ENCODE measurements at places on chromosomes 3 and 15.

GRCh38 chr15:85324202-85324601 lies 56.2 kb upstream of the AKAP13 start:
- no peak for DNase-seq

DNA sequence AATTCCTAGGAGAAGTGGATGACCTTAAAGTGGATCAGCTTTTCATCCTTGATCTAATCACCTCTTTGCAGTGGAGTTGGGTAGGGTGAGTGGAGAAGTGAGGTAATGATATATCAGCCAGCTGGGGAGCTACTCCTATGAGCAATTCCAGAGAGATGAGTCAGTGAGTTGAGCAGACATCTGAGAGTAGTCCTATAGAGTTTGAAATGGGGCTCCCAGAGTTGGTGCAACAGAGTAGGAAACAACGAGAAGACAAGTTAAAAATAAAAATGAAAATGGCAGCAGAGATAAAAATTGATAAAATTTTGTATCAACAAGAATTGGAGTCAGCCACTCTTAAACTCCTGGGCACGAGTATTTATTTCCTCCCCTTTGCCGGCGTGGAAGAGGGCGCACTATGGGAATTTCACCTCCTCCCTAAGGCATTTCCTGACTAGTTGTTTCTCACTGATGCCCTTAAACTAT lies 150.8 kb upstream of the DPH6 start:
- DNase-seq, result peak; percentile 89

GRCh38 chr15:88014454-88015160 lies 241.9 kb downstream of the NTRK3 start:
- DNase-seq, result no peak

DNA sequence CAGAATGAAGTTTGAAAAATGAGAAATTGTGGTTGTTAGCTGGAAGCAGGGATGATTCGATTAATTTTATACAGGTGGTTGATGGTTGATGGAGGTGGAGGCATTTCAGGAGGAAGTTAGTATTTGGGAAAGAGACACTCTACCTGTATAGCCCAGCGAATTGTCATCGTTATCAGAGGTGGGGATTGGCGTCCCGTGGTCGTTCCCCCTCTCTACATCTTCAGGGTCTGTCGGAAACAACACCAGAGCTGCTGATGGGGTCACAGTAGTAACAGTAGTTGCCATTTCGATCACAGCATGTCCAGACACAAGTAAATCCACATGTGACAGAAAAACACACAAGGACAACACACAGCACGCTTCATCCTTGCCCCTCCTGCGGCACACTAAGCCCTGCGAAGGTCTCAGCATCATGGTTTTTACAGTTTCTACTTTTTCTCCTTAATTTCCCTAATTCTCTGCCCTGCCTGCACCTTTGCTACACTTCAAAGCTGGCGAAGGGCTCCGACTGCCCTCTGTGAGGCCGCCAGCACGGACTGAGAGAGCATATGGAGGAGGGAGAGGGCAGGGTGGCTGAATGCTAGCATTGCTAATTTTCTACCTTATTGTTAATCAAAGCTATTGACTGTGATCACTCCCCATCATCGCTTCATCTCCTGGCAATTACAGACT lies 642.3 kb downstream of the ROBO1 start:
- DNase-seq, result no peak

- no peak for DNase-seq
Observed at GRCh38 chr3:150905339-150905738, at the start of gene MINDY4B. MINDY4B (minus strand) TSS chr3:150905439; CDS start chr3:150905439, 0 bp downstream.

DNA sequence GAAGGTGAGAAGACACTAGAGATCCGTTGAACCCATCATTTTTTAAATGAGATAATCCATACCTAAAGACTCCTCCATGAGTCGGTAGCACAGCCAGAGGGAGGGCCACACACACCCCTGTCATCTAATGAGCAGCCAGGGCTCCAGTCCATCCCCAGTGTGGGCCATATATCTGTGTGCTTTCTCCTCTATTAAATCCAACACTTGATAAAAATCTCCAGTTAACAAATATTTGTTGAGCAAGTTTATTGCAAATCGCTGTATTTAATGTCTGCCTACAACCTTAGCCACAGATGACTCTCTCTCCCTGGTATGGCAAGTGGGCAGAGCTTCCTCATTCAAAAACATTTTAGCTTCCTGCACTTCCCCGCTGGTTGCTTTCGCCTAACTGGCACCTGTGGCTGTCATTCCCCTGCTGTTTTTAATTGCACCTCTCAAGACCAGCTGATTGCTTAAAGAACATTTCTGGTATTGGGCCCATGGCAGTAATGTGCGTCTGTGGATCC lies 82.8 kb downstream of the SMAD3 start:
- DNase-seq, result peak; percentile 57

DNA sequence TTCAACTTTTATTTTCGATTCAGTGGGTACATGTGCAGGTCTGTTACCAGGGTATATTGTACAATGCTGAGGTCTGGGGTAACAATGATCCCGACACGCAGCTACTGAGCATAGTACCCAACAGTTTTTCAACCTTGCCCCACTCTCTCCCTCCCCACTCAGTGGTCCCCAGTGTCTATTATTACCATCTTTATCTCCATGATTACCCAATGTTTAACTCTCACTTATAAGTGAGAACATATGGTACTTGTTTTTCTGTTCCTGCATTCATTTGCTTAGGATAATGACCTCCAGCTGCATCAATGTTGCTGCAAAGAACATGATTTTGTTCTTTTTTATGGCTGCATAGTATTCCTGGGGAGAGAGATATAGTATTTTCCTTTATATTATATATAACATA lies 75.7 kb upstream of the EPHB3 start:
- DNase-seq, result no peak

GRCh38 chr15:74841891-74842373 lies 1.0 kb downstream of the ULK3 start:
- no peak for DNase-seq

DNA sequence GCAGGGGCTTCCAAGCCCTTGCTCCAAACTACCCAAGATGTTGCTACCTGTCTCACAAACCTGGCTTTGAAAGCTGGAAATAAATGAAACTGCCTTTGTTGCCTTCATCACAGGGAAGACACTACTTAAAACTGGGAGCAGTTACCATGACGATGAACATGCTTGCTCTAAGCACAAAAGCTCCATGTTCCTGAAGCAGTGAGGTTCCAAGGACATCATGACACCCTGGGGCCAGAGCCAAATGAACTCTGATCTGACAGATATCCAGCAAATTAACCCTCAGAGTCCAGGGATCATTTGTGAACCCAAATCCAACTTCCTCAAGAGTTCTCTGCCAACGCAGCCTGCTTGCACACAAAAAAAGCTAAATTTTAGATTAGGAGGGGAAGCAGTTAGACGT lies 10.7 kb downstream of the TRAIP start:
- no peak for DNase-seq

DNA sequence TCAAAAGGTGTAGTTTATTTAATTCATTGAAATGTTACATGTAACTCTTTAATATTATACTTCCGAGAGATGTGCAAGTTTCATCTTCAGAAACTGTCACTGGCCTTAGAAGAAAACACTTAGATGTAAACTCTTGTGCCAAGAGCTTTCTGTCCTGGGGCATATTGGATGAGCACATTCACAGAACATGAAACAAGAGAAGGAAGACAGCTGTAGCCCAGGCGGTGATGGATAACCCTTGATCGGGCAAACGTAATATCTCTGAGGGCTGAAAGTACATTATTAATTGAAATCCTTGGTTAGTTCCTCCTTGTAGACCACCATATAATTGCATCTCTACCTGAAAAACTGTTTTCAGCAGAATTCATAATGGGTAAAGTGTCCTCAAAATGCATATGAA lies 67.4 kb downstream of the MECOM start:
- DNase-seq, result no peak

GRCh38 chr15:63185206-63185605 lies 4.2 kb upstream of the RAB8B start:
- DNase-seq, result peak; percentile 70

GRCh38 chr3:36548712-36549111 lies 168.4 kb downstream of the STAC start:
- DNase-seq, result peak; percentile 24

GRCh38 chr3:154168998-154169795 lies 48.0 kb downstream of the ARHGEF26 start:
- DNase-seq, result no peak

GRCh38 chr15:68385240-68385561 lies 46.8 kb downstream of the ITGA11 start:
- no peak for DNase-seq

GRCh38 chr3:156161172-156161571 lies 40.8 kb downstream of the KCNAB1 start:
- peak; percentile 51 for DNase-seq

GRCh38 chr15:50953302-50953701 lies 44.8 kb downstream of the AP4E1 start:
- DNase-seq, result peak; percentile 65

GRCh38 chr3:116038968-116039650 lies 406.2 kb downstream of the LSAMP start:
- no peak for DNase-seq

DNA sequence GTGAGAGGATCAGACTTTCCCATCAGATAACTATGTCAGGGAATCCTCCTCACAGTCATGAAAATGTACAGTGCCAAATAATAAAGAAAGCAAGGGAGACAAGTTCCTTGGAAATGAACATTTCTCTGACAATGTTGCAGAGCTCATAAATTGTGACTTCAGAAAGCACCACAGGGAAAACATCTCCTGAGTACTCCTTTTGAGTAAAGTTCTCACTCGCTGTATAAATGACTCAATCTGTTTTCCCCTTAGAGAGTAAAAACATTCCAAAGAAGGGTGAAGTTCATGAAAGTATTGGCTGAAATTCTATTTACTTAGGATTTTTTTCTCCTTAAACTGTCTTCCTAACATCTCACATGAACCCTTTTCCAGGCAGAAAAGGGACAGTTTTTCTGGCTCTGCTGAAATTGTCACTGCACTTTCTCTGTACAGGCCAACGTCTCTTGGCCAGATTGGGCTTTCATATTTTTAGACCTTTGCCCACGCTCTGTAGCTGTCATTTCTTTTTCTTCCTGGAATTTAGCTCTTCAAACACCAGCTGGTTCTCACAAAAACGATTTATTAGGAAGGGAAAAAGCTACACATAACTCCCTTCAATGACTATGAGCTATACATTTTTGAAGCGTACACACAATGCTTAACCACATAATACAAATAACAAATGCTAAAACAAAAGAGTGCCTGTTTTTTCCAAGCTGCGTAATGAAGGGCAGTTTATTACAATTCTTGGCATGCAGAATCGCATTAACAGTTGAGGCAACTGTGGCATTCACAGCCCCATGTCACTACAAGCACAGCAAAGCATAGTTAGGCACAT lies 216.1 kb downstream of the ATP8B4 start:
- no peak for DNase-seq

DNA sequence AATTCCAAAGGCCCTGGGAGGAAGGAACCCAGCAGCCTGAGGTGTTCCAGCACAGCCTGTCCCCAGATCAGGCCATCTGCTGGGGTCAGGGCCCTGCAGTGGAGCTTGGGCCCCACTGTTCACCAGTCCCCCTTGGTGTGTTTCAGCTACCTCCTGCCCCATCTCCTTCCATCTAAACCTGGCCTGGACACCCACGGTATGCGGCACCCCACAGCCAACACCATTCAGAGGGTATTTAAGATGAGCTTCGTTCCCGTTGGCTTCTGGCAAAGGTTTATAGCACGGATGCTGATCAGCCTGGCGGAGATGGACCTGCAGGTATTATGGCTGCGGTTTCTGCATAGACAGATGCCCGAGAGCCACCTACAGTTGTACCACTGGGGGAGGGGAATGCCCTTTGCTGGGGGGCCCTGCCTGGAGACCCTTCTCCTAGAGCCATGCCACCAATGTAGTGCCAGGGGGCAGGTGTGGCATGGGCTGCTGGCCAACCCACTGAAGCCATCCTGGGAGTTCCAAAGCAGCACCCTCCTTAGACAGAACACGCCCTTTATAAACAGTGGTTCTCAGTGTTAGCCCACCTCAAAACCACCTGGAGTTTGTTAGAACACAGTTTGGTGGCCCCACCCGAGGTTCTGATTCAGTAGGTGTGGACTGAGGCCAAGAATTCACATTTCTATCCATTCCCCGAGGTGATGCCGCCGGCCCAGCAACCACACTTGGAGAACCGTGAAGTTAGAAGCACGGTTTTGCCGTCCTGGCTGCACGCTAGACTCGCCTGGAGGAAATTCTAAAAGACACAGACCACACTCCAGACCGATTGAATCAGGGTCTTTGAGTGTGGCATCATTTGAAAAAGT lies 126.9 kb downstream of the LRRK1 start:
- no peak for DNase-seq

DNA sequence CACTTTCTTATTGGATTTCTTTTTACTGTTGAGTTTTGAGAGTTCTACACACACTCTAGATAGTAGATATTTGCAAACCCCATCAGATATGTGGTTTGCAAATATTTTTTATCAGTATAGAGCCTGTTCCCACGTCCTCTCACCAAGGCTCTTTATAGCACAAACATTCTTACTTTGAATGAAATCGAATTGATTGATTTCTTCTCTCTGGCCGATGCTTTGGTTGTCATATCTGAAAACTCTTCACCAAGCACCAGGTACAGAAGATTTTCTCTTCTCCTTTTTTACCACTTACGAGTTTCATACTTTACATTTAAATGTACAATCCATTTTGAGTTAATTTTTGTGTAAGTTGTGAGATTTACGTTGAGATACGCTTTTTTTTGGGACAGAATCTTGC lies 163.4 kb downstream of the PTPRG start:
- DNase-seq, result no peak

GRCh38 chr15:93121107-93121506 lies 32.1 kb upstream of the RGMA start:
- no peak for DNase-seq

DNA sequence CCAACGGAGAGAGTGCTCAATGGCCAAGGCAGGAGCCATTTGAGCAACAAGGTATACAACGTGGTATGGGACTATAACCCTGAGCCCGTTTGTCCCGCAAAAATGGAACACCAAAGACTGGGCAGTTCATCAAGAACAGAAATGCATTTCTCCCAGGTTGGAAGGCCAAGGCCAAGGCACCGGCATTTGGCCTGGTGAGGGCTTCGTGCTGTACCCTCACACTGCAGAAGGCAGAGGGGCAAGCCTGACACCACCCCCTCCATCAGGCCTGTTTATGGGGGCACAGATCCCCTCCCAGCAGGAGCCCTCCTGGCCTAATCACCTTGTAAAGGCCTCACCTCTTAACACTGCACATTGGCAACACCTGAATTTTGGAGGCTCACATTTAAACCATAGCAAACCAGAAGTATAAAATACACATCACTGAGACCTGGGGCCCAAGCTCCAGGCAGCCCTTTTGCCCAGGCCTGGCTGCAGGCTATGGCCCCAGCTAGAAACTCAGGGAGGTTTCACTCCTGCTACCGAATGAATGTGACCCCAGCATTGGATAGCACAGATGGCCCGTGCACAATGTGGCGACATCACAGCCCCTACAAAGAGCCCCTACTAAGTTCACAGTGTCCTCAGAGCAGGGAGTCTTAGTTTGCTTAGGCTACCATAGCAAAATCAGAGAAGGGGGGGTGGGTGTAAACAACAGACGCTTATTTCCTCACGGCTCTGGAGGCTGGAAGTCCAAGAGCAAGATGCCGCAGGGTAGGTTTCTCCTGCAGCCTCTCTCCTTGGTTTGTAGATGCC lies 47.1 kb downstream of the KLF15 start:
- DNase-seq, result no peak

- peak; percentile 74 for DNase-seq
Observed at GRCh38 chr3:135192929-135193328, 397.9 kb downstream of the EPHB1 start.

GRCh38 chr3:37961622-37962431 lies 28.8 kb upstream of the VILL start:
- DNase-seq, result no peak

All from HT1080 (cell line).